ENCODE measurements at places on chromosomes 4 and X.
A peak's percentile ranks its signal among the peaks of the same experiment; 100 is the strongest.

- DNase-seq: peak; percentile 18
Observed at GRCh38 chrX:10414862-10415261, 205.5 kb downstream of the MID1 start.

DNA sequence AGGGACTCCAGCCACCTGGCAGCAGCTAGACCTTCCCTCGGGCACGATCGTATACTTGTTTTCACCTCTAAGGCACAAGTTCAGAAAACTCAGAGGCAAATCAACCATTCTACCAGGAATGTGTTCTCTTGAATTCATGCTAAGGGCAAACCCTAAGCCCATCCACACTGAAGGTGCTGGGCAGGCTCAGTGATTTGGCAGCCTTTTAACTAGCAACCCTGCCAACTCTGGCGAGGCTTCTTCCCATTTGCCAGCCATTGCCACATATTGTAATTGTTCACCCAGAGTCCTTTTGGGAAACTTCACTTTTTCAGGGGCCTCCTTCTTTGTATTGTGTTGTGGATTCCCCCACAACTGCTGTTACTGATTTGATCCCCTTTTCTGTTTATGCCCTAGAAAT is 298.6 kb upstream of the LDB2 start:
- DNase-seq: no peak

- DNase-seq: no peak
Observed at GRCh38 chrX:108019382-108019875, 25.4 kb upstream of the VSIG1 start.

DNA sequence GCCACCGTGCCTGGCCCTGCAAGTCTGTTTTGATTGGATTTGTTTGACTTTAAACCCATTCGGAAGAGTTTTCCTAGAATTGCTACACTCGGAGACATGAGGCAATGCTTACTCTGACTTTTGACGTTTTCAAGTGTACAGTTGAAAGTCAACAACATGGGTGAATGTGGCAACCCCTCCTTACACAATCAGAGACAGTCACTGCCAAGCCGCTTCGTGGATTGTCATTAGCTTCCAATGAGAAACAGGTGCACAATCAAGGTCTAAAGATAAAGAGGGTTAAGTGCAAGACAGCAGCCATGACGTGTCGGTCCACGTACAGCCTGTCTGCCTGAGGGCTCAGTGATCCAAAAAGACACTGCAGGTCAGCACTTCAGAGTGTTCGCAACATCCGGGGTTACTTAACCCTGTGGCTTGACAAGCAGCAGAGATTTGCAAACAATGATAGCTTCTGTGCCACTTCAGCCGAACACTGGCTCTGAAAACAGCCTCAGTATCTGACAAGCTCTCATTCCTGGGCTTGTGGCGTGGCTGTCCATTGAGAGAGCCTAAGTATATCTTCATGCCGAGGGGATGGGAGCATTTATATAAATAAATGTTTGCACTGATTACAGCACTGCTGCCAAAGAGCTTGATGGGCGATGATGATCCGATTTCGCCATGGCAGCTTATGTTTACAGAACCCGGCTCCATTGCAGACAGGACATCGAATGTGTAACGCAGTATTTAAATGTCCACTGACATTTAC is 180.0 kb downstream of the DHRSX start:
- DNase-seq: peak; percentile 96

- DNase-seq: no peak
Observed at GRCh38 chrX:110732266-110732665, 63.4 kb downstream of the CHRDL1 start.

- DNase-seq: no peak
Observed at GRCh38 chrX:69995362-69996112, 54.2 kb downstream of the AWAT2 start.

GRCh38 chrX:154090731-154091130 is 6.8 kb downstream of the MECP2 start:
- no peak for DNase-seq

DNA sequence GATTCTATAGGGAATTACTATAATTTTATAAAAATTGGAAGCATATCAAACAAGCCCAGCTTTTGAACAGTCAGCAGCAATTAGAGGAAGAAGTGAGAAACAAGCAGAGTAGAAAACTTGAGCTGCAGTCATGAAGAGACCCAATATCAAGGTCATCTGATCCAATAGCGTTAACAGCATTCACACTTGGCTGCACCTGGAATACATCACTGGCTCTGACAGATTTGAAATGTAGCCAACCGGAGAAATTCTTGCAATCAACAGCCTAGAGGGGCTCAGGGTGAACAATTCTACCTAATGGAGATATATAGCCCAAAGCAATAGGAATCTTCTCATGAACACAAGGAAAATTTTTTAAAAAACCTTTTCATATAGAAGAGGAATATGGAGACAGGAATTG is 13.6 kb downstream of the DDX53 start:
- no peak for DNase-seq

- DNase-seq: no peak
Observed at GRCh38 chrX:46295963-46296362, 249.3 kb downstream of the ZNF674 start.

DNA sequence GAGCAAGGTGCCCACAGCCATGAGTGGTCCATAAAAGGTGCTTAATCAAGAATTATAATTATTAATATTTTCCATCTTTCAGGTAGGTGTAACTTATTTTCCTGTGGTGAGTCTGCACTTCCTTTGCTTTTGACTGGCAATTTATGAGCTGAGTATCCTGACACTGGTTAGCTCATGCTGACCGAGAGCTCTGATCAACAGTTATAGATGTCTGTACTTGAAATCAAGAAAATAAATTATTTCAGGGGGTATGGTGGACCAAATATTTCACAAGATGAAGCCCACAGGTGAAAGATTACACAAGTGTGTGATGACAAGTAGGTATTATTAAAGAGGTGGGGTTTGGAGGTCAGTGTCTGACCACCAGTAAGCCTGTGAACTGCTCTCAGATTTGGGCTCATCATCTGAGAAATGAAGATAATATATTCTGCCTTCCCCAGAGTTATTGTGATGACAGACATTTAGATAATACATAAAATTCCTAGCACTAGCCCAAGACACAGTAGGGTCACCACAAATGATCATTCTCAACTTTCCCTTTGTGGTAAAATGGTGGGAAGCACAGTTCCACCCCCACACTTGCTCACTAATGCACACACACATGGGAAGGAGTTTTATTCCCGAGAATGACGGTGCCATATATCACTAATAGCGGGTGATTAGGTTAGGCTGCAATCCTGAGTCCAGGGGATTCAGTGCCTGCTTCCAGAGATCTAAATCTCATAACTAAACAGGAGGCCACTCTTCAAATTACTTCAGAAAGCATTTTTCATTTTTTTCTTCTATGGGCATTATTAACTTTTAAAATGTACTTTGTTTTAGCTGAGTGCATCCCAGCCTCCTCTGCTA is 34.0 kb upstream of the PACRGL start:
- DNase-seq: no peak

- DNase-seq: no peak
Observed at GRCh38 chrX:14670819-14671218, 141.5 kb downstream of the GLRA2 start.

DNA sequence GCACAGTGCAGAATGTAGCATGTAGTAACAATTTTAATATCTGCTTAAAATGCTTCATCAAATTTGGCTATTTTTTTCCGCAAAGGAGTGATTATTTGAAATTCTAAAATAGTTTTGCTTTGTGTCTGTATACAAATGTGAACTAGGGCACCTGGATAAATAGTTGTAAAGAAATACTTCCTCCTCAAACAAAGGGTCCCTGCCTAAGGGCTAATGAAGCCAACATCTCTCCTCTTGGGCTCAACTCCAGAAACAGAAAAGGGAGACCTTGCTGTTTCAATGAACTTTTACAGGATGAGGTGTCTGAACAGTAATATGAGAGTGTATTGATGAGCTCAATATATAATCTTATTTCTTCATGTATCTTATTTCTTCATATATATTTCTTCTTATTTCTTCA is 30.8 kb upstream of the SCOC start:
- DNase-seq: no peak

DNA sequence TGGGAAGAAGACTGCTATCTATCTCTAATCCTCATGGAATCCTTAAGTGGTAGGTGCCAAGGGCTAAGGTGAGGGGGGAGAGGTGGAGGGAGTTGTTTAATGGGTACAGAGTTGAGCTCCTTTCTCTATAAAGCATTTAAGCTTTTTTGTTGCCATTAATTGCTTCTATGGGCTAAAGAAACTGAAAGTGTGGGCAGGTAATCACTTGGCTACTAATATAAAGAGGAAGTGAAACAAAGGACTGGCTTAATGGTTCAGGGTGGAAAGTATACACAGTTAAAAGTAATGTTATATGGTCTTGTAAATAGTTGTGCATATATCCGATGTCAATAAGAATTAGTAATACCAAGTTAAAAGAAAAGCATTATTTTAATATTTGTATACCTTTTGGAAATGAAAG is 83.9 kb downstream of the POLA1 start:
- no peak for DNase-seq

DNA sequence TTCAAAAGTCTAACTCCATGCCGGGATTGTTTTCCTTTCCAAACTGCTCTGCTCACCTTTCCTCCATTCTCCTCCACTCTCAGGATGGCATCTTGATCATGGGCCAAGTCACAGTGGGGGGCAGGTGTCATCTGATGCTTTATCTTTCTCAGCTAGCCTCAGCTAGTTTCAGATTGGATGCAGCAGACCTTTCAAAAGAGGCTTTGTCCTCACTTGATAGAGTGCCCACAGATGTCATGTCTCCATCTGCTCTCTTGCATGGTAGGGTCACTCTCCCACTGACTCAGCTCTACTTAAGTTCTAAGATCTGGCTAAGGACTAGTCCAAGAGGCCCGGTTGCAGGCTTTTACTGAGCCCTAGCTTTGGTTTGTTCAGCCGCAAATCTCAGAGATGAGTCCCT is 341.8 kb upstream of the GALNT7 start:
- no peak for DNase-seq

GRCh38 chr4:21628916-21629610 is 319.5 kb downstream of the KCNIP4 start:
- DNase-seq: no peak

- DNase-seq: no peak
Observed at GRCh38 chr4:69156913-69157312, 57.6 kb downstream of the UGT2B11 start.

GRCh38 chr4:99665983-99666382 is 8.4 kb upstream of the C4orf54 start:
- no peak for DNase-seq

DNA sequence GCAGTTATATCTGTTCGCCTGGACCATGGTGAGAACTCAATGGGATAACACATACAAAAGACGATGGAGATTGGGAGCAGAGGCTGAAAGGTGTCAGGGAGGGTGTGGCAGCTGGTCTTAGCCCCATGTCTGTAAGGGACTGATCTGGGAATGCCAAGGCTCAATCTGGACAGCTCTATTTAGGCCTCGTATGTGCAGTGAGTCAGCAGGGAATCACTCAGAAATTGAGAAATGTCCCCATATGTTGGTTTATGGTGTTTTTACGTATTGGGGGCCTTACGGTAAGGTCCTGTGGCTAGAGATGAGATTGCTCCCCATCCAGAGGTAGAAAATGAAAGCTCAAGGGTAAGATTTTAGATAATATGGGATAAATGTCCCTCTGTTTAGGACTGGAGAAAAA is 71.4 kb upstream of the TTC29 start:
- DNase-seq: peak; percentile 17

DNA sequence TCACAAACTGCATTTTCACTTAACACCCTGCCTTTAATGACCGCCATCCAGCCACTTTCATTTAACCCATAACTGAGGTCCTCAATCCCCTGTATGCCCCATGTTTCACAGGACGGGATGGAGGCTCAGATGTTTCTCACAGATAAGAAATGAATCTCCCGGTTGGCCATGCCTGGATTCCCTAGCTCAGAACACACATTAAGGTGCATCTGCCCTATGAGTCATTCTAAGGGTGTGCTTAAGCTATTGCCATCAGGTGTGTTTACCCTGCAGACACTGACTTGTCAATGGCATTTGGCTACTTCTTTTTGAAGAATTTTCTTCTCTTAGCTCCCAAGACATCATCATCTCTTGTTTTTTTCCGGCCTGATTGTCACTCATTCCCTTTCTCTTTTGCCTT is 222.6 kb upstream of the SMIM31 start:
- DNase-seq: no peak

DNA sequence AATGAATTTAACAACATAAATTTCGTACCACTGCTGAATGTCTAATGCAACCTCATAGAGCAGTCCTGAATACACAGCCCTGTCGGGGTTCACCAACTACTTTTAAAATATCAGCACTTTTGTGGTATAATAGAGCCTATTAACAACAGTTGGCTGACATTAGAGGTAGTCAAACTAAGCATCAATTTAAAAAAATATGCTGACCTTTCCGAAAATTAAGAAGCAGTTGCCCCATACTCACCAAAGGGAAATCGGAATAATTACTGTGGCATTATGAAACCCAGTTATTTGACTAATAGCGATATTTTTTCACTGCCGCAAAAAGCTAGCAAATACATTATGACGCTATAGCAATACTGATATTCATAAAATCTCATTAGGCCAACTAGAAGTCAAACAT is 273.5 kb upstream of the PPARGC1A start:
- DNase-seq: no peak

GRCh38 chr4:84894621-84895020 is 71.9 kb downstream of the WDFY3 start:
- DNase-seq: no peak

- no peak for DNase-seq
Observed at GRCh38 chr4:100826067-100826466, 308.2 kb upstream of the EMCN start.

DNA sequence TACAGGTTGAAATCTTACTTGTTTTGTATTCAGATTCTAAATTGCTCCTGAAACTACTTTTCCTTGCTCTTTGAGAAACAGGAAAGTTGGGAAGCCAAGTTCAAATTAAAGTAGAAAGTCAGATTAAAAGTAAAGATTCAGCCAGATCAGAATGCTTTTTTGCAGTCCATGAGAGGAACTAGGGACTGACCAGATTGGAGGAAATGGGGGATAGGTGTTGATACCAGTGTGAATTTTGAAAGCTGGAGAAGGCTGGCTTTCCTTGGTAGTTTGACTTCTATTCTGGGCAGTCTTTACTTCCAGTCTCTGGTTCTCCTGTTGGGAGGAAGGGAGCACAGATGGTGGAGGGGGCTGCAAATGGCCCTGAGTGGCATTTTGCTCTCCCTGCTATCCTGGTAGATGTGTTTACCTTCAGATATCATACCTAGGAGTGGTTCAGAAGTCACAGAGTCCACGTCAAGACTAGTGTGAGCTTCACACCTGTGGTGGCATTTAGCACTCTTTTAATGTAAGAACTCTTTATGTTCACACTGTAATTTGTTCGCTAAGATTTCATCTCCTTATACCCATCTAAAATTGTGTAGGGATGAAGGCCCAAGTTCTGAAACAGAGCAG is 68.8 kb downstream of the FNIP2 start:
- no peak for DNase-seq

DNA sequence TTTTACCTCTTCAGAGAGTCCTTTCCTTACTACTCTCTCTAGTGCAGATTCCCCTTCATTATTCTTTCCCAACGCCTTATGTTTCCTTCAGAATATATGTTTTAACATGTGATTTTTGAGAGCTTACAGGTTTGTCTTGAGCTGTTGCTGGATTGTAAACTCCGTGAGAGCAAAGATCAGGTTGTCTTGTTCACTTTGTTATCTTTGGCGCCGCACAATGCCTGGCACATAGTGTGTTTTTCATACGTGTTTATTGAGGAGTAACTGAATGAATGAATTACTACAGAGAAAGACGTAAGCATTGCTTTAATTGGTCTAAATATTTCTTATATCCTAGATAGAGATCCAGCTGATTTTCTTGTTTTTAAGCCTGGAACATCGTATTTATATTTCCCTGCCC is 80.5 kb upstream of the SLC4A4 start:
- no peak for DNase-seq

GRCh38 chr4:135050086-135050717 is 848.6 kb upstream of the PABPC4L start:
- no peak for DNase-seq

GRCh38 chr4:109930872-109931271 is 18.2 kb downstream of the EGF start:
- no peak for DNase-seq
